ENCODE measurements at places on chromosomes 1 and 21. TPM values are rescaled to one million over a fixed set of nuclear protein-coding genes. Genes with fewer than 3 reads are reported as not detected.
A peak's percentile ranks its signal among the peaks of the same experiment; 100 is the strongest.

Gene NEK2
- total RNA-seq, result 6.6 TPM

GRCh38 chr1:175176246-175176645, 16.3 kb downstream of the KIAA0040 start:
- no peak for DNase-seq

DNA sequence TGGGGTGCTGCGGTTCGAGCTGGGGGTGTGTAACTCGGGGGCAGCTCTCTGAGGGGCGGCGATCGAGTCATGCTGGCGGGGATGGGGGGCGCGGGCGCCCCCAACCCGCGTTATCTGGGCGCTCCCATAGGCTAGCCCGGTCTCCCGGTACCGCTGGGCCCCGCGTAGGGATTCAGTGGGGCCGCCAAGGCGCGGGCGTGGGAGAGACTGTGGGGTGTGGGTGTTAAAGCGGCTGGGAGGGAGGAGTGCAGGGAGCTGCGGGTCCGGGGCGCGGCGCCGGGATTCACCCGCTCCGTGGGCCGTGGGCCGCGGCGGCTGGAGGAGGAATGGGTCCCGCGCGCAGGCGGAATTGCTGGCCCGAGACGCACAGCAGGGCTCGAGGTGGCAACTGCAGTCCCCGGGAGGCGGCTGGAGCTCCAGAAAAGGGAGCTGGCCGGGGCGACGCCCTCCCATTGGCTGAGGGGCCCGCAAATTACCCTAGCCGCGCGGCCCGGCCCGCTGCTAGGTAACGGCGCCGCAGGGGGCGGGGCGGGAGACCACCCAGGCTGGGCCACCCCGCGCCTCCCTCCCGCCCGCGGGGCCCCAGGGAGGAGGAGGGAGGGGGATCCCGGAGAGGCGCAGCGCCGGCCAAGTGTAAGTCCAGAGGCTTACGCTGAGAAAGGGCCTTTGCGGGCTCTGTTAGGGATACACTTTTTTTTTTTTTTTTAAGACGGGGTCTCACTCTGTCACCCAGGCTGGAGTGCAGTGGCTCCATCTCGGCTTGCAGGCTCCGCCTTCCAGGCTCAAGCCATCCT, at the start of gene PTCH2:
Gene PTCH2, minus strand, starts transcription at position 392 of the 794 bp plus-strand sequence. Its CDS starts 321 bp downstream, at position 71.
- DNase-seq, result peak; percentile 66

GRCh38 chr1:1678581-1679380, 13.8 kb downstream of the SLC35E2B start:
- DNase-seq, result peak; percentile 87

Gene TMEM82
- 13.1 TPM for total RNA-seq

Gene MYOG
- not detected for total RNA-seq

Gene FCGR3A
- 3.7 TPM for total RNA-seq

Gene LCE4A
- not detected for total RNA-seq

Gene THEMIS2
- total RNA-seq, result 6.7 TPM

Gene LCE1C
- not detected for total RNA-seq

DNA sequence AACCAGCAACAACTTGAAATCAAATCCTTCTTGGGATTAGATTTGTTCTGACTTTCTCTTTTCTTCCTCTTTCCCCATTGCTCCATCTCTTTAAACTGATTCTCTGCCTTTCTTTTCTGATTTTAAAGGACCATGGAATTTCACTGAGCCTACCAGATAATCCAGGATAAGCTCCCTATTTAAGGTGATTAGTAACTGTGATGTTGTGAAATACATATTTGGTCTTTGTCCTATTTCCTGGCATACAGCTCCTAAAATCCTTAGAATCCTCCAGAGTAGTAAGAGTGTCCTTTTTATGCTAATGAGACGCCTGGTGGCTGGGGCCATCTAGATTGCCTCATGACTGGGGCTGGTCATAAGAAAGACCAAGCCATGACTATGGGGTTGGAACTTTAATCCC, 236.9 kb downstream of the USP25 start:
- DNase-seq, result no peak

Gene CD34
- 8.3 TPM for total RNA-seq

- DNase-seq, result no peak
Measured at GRCh38 chr1:172484252-172484651, 40.4 kb upstream of the PIGC start.

GRCh38 chr1:96968983-96969382, 247.4 kb downstream of the PTBP2 start:
- no peak for DNase-seq

DNA sequence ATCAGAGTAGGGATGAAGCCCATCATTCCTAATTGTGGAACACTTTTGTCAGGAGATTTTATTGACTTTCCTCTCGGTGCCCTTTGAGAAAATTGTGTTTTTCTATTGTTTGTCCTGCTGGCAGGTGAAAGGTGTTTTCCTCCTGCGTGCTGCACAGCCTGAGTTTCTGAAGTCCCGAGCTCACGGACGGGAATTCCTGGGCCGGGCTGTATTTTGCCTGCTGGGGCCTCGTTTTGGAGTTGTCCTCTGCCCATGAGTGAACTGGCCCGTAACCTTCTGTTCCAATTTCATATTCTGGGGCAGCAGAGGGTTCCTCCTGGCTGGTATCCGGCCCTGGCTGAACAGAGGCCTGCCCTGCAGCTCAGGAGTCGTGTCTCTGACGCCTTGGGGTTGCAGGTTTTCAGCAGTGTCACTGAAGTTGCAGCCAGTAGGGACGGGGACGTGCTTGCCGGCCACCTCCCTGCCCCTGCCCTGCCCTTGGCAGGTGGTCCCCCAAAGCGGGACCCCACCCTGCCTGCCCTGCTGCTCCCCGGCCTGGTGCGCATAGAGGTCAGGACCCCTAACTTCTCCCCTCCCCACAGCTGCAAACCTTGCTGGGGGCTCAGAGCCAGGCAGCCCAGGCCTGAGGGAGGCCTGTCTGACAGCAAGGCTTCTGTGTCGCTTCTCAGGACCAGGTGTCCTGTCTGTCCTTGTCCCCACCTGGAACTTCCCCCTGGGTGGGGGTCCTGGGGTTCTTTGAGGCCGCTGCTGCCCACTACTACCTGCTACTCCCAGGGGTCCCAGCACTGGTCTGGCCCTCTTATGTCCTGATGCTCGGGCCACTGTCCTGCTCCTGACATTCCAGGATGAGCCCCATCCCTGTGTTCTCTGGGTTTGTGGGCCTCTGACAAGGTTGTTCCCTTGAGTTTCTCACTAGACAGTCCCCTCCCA, 49.0 kb downstream of the SLX9 start:
- no peak for DNase-seq

DNA sequence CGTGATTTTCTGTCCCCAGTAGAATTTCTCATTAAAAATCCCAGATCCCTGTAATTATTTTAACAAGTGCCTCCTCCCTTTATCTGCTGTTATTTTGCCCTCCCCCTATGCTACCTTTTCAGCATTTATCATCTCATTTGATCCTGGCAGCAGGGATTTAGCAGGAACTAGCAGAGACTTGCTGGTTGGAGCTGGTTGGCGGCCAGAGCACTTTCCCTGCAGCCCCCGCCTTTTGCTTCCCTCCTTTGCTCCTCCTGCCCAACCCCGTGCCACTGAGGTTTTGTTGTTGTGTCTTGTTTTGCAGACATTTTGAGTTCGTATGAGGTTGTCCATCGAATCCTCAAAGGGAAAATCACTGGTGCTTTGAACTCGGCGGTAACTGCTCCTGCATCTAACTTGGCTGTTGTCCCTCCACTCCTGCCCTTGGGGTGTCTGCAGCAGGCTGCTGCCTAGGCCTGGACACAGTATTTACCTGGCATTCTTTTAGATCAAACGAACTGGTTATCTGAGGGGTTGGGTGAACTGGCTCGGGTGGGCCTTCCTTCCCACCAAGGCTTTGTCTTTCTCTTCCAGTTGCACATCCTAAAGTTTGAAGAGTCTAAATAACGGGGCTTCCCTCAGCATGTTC, 11.2 kb downstream of the UBE2Q1 start:
- DNase-seq, result no peak

GRCh38 chr1:232464325-232464724, 165.6 kb downstream of the SIPA1L2 start:
- DNase-seq, result no peak

Gene MAP1LC3C
- 1.1 TPM for total RNA-seq

- no peak for DNase-seq
Measured at GRCh38 chr1:58584082-58584895, 7.2 kb upstream of the TACSTD2 start.

Gene S100A9
- 9.2 TPM for total RNA-seq

Gene CELA2B
- not detected for total RNA-seq

DNA sequence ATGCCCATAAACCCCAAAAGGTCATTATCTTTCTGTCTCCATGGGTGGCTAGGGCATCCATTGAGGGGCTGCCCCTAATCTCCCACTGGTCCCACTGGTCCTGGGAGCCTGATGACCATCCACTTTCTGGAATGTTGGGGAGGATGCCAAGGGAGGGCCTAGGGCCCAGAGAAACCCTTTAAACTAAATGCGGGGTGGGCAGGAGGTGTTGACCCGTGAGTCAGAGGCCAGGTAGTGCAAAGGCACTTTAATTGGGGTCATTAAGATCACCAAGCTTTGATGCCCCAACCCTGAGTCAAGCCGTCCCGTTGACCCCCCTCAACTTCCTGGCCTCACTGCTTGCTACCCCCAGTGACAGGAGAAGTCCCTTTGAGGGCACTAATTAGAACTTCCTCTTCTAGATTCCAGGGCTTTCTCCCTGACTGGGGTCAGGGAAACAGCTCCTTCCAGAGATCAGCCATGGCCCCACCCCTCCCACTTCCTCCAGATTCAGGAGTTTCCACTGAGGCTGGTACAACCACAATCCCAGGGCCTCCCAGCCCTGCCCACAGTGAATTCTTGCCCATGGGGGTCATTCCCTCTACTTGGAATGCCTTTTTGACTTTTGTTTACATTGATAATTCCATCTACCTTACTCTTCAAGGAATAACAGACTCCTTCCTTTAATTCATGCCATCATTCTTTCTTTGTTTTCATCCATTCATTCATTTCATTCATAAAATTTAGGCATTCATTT, 15.5 kb upstream of the SERINC2 start:
- no peak for DNase-seq

- DNase-seq, result peak; percentile 26
Measured at GRCh38 chr1:1920608-1921458, 1.8 kb upstream of the TMEM52 start.

- DNase-seq, result no peak
Measured at GRCh38 chr1:116579259-116579875, 8.5 kb upstream of the CD58 start.

- DNase-seq, result no peak
Measured at GRCh38 chr1:8902765-8903164, 24.3 kb upstream of the ENO1 start.

DNA sequence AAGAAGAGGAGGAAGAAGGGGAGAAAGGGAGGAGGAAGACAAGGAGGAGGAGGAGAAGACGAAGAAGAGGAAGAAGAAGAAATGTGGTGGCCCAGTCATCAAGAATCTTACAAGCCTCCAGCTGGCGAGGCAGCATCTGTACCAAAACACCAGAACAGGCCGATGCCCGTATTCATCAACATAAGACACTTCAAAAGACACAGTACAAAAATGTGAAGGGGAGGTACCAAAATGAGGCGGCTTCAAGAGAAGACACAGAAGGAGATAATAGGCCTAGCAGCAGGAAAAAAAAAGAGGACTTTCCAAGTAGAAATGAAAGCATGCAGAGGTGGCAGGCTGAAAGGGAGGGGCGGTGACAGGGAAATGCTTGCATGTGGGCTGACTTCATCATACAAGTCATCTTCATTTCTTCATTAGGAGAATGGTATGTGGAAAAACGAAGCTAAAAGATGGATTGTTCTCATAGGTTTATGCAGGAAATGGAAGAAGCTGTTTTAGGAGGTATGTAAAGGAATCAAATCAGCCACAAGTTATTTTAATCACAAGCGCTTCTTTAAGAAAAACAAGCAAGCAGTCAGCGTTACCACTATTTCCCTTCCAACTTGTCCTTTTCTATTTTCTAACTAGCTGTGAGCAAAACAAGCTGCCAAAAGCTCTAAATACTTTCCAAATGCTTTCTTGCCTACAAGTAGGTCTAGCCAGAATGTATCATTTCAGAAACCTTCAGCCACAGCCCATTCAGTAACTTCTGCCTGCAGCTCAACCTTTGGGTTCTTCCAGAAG, 192.3 kb downstream of the SLC45A1 start:
- no peak for DNase-seq

DNA sequence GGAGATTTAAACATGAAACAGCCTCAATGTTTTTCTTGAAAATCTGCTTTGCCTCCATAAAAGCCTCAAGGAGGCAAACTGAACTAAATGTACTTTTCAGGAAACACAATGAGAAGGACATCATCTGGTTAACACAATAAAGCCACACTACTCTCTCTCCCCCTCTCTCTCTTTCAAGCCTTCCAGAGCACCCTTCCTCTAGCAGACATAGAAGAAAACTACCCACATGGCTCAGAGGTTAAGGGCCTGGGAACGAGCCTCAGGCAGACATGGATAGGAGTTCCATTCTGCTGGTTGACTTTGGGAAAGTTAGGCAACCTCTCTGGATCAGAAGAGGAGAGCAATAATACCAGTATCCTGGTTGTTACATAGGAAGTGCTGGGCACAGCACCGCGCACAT, 42.9 kb downstream of the RUNX1 start:
- DNase-seq, result no peak

Gene GBP2
- 61.3 TPM for total RNA-seq

DNA sequence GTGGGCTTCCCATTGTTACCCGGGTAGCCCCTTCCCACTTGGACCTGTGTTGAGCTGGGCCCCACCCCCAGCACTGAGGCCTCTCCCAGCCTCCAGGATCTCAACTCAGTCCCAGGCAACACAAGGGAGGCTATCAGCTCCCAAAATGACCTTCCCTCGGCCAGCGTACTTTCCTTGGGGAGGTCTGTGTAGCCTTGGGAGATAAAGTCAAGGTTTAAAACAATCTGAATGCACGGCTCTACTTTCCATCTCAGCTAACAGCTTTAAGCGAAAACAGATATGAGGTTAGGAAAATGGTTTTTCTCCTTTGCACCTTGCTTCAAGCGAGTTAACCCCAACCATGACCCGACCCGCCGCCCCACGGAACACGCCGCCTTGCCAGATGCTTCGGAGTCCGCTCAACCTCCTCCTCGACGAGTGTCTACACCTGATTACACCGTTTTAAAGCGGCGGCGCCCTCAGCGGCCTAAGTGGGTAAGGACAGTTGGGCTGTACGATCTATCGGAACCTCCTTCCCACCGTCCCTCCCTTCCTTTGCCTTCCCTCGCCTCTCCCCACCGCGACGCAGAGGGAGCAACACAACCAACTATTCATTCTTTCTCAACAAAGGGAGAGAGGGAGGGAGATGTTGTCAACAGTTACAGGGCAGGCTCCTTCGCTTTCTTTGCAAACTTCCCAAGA, 1.1 kb downstream of the BCAR3 start:
- peak; percentile 89 for DNase-seq

Gene PRAMEF6
- total RNA-seq, result not detected

Gene ATP5IF1
- 251 TPM for total RNA-seq
